ENCODE measurements at places on chromosomes 5 and 9. TPM values are rescaled to one million over a fixed set of nuclear protein-coding genes. Genes with fewer than 3 reads are reported as not detected.
A peak's percentile ranks its signal among the peaks of the same experiment; 100 is the strongest.

Gene F12
- 6.5 TPM for total RNA-seq

Gene IRX4
- not detected for total RNA-seq

Gene TEX53
- not detected for total RNA-seq

Gene DPP7
- total RNA-seq = 13.4 TPM

Gene CARTPT
- total RNA-seq = not detected

Gene BTNL8
- not detected for total RNA-seq

Gene HSD17B4
- total RNA-seq = 141 TPM

Gene TPPP
- total RNA-seq = 0.03 TPM

Gene MAP3K1
- 11.4 TPM for total RNA-seq

Gene SEMA4D
- not detected for total RNA-seq

Gene PCDHGB1
- 23.4 TPM for total RNA-seq

Gene PRR7
- 6.4 TPM for total RNA-seq

Gene WNK2
- total RNA-seq = not detected

DNA sequence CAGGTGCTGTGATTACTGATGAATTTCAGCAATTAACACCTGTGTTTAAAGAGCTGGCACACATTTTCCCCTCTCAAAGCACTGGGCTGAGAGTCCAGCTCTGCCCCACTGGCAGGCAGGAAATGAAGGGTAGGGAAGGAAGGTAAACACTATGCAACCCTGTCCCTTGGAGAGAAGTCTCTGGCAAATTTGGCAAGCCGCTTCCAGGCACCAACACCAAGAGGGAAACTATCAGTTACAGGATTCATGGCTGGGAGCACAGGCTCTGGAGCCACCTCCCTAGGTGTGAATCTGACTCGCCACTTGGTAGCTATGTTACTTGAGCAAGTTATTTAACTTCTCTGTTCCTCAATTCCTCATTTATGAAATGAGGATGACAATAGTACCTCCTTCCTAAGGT is 3.3 kb downstream of the ANKS6 start:
- H3K36me3 ChIP-seq = peaks cover 21% of the 10 kb centered on the region
- no peaks in the 10 kb centered on the region for H3K27me3 ChIP-seq
- DNase-seq = no peak
- peaks cover 26% of the 10 kb centered on the region for H3K4me1 ChIP-seq

GRCh38 chr5:117414926-117415325 is 840.3 kb upstream of the SEMA6A start:
- H3K36me3 ChIP-seq = no peaks in the 10 kb centered on the region
- H3K4me1 ChIP-seq = peaks cover 11% of the 10 kb centered on the region
- no peaks in the 10 kb centered on the region for H3K27me3 ChIP-seq
- no peak overlapping the region for H3K27ac ChIP-seq

DNA sequence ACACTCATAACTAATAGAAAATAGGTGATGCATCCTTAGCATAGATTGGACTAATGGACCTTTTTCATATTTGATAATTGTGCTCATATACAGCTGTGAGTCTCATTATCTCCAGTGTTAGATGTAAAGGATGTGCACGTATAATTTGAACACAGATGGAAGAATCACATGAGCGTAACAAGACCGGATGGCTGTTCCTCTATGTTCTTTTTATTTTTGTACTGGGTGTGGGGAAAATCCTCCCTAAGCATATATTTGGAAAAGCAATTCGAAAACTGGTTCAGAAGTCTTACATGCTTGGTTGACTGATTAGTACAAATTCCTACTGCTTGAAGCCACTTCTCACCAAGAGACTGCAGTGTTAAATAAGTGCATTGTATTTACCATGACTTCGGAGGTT is 230.2 kb downstream of the AOPEP start:
- peaks cover 6% of the 10 kb centered on the region for H3K36me3 ChIP-seq
- no peak for DNase-seq
- no peaks in the 10 kb centered on the region for H3K27me3 ChIP-seq
- peaks cover 11% of the 10 kb centered on the region for H3K4me1 ChIP-seq
- no peak overlapping the region for H3K4me3 ChIP-seq
- no peak overlapping the region for H3K27ac ChIP-seq

- no peak overlapping the region for H3K27ac ChIP-seq
- H3K4me1 ChIP-seq = no peaks in the 10 kb centered on the region
- H3K36me3 ChIP-seq = peaks cover 47% of the 10 kb centered on the region
- H3K27me3 ChIP-seq = no peaks in the 10 kb centered on the region
- no peak overlapping the region for H3K4me3 ChIP-seq
- DNase-seq = no peak
Observed at GRCh38 chr9:136916330-136917184, 28.0 kb downstream of the FBXW5 start.

- H3K4me1 ChIP-seq = no peaks in the 10 kb centered on the region
- no peak overlapping the region for H3K27ac ChIP-seq
- no peak overlapping the region for H3K4me3 ChIP-seq
- no peaks in the 10 kb centered on the region for H3K27me3 ChIP-seq
Observed at GRCh38 chr5:96187309-96188027, 225.8 kb upstream of the ELL2 start.

- H3K4me1 ChIP-seq = peaks cover 2% of the 10 kb centered on the region
- no peak overlapping the region for H3K4me3 ChIP-seq
- no peaks in the 10 kb centered on the region for H3K27me3 ChIP-seq
- no peak for DNase-seq
Observed at GRCh38 chr5:134133188-134133994, 18.9 kb downstream of the TCF7 start.

DNA sequence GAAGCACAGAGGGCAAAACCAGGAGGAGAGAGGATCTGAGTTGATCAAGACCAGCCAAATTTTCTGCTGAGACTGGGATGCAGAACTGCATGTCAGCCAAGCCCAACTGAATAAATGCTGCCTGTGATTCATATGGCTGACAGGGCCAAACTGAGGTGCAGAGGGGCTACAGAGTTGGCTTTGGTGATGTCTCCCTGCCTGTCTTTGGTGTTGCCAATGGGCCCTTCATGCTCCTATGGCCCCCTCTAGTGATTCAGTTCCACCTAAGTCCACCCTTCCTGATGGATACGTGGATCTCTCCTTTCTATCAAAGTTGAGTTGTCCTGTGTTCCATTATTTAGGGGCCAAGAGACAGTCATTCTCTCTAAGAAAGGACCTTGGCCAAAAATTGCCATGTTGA is 163.6 kb upstream of the TLE4 start:
- H3K27me3 ChIP-seq = no peaks in the 10 kb centered on the region
- no peaks in the 10 kb centered on the region for H3K36me3 ChIP-seq
- no peak overlapping the region for H3K4me3 ChIP-seq
- H3K4me1 ChIP-seq = no peaks in the 10 kb centered on the region
- DNase-seq = peak; percentile 20
- H3K27ac ChIP-seq = no peak overlapping the region

DNA sequence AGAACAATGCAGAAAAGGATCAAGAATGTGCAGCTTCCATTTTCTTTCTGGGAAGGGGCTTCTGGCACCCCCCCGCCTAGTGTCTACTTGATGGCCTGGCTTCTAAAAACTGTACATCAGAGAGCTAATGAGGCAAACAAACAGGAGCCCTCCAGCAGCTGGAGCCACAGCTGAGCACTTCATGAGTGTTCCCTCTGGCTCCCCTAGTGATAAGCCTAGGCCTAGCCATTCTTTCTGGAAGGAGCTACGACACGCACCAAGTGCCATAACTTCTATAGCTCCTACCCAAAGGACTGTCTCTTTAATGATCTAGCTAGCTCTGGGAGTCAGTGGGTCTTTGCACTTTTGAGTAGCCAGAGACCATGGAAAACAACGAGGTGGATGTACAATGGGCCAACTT is 66.1 kb downstream of the DNAH5 start:
- no peaks in the 10 kb centered on the region for H3K27me3 ChIP-seq
- H3K27ac ChIP-seq = no peak overlapping the region
- no peak for DNase-seq
- H3K36me3 ChIP-seq = no peaks in the 10 kb centered on the region
- no peaks in the 10 kb centered on the region for H3K4me1 ChIP-seq
- no peak overlapping the region for H3K4me3 ChIP-seq

GRCh38 chr9:129273136-129273895 is 95.3 kb upstream of the IER5L start:
- peaks cover 19% of the 10 kb centered on the region for H3K27me3 ChIP-seq
- no peaks in the 10 kb centered on the region for H3K4me1 ChIP-seq
- no peak overlapping the region for H3K4me3 ChIP-seq
- no peak overlapping the region for H3K27ac ChIP-seq
- no peaks in the 10 kb centered on the region for H3K36me3 ChIP-seq

DNA sequence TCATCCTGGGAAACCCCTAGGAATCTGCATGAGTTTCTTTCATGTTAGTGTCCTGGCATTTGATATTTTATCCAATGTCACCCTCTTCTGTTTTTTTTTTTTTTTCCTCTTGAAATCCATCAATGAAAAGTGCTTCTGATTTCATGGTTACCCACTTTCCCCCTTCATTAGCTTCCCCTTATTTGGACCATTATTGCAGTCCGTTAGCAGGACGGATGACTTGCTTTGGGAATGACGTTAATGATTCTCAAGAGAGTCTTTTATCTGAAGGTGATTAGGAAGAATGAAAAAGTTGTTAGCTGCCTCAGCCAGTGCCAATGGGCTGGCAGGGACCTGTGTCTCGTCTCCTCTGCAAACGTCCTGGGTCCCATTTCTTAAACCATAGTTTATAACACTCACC is 134.7 kb downstream of the SEMA6A start:
- peaks cover 46% of the 10 kb centered on the region for H3K4me1 ChIP-seq
- no peak for DNase-seq
- no peak overlapping the region for H3K4me3 ChIP-seq
- H3K27me3 ChIP-seq = no peaks in the 10 kb centered on the region

- H3K27me3 ChIP-seq = no peaks in the 10 kb centered on the region
- no peak for DNase-seq
- H3K4me1 ChIP-seq = no peaks in the 10 kb centered on the region
- no peaks in the 10 kb centered on the region for H3K36me3 ChIP-seq
- H3K4me3 ChIP-seq = no peak overlapping the region
Observed at GRCh38 chr5:38642189-38642911, 85.9 kb upstream of the LIFR start.

GRCh38 chr9:21941337-21941995 is 52.7 kb downstream of the CDKN2A start:
- no peak overlapping the region for H3K4me3 ChIP-seq
- no peaks in the 10 kb centered on the region for H3K4me1 ChIP-seq
- no peak for DNase-seq

DNA sequence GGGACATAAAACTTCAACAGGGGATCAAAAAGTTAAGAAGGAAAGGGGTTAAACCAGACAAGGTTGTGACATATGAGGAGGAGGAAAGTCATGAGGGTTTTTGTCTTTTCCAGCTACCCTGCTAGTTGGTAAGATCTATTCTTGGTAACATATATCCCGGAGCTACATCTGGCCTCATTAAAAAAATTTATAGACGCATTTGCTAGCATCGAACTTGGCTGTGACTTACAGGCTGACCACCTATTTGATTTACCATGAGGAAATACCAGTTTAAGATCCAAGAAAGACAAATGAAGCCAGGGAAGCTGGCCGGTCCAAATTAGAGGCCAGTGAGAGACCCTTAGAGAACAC is 87.6 kb upstream of the NIPAL4 start:
- H3K36me3 ChIP-seq = no peaks in the 10 kb centered on the region
- DNase-seq = no peak
- H3K4me1 ChIP-seq = no peaks in the 10 kb centered on the region
- no peak overlapping the region for H3K4me3 ChIP-seq

DNA sequence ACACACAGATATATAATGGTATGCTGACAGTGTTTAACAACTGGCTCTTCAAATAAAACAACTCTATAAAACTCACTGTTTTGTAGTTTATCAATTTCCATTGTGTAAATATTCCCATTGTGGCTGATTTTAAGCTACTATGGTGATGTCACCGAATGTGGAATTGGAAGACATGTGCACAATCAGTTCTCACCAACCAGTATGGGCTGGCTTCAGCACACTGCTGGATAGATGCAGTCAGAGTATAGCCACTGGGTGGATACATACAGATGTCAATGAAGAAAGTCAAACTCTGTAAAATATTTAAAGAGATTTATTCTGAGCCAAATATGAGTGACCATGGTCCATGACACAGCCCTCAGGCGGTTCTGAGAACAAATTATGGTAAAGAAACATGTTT is 475.9 kb upstream of the SMARCA2 start:
- H3K27ac ChIP-seq = no peak overlapping the region
- peaks cover 3% of the 10 kb centered on the region for H3K4me1 ChIP-seq
- DNase-seq = no peak
- no peak overlapping the region for H3K4me3 ChIP-seq

DNA sequence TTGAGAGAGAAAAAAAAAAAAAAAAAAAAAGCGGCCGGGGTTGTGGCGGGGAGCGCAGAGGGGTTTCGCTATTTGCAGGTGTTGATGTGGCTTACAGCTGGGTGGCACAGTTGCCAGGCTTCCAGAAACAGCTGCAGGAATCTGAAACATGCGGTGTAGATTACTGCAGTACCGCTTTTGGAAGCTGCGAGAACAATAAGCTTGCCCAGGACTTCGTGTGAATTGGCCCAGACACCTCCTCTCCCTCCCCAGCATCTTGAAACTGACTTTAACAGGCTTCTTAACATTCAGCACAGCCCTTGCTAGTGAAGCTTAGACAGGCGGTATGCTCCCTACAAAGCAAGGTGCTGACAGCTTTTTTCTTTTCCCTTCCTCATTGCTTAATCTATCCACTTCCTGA is 104.0 kb downstream of the ATP10B start:
- peaks cover 5% of the 10 kb centered on the region for H3K27me3 ChIP-seq
- H3K4me1 ChIP-seq = no peaks in the 10 kb centered on the region
- no peak overlapping the region for H3K27ac ChIP-seq
- no peaks in the 10 kb centered on the region for H3K36me3 ChIP-seq
- DNase-seq = no peak

DNA sequence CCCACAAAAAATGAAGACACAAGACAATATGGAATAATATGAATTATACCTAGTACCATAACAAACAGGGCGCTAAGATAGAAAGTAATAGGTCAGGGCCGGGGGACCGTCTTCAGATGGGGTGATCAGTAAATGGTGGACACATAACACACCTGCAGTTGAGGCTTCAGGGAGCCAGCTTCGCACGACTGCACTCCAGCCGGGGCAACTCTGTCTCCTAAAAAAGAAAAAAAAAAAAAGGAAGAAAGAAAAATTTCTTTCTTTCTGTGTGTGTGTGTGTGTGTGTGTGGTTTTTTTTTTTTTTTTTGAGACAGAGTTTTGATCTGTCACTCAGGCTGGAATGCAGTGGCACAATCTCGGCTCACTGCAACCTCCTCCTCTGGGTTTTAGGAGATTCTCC is 75.0 kb upstream of the HSPA9 start:
- H3K4me1 ChIP-seq = peaks cover 45% of the 10 kb centered on the region
- H3K4me3 ChIP-seq = no peak overlapping the region
- H3K27ac ChIP-seq = no peak overlapping the region
- no peak for DNase-seq
- H3K36me3 ChIP-seq = no peaks in the 10 kb centered on the region

DNA sequence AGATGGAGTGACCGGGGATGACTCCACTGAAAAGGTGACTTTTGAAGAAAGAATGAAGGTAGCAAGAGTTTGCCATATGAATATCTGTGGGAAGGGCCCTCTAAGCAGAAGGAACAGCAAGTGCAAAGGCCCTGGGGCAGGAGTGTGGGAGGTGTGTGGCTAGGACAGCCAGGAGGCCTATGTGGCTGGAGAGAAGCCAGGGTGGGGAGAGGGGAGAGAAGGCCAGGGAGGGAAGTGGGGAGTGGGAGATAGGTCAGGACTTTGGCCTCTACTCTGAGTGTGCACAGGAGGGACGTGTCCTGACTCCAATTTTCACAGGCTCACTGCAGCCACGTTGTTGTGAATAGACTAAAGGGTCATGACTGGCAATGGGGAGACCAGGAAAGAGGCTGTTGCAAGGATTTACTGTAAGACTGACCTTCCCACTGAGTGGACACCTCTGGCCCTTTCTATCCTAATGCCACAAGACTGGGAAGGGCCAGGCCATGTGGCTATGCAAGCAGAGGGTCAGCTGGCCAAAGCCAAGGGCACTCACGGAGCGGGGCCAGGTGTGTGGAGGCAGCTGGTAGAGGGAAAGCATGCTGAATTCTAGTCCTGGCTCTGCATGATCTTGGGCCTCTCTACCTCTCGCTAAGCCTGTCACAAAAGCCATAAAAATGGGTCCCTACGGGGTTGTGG is 172.4 kb downstream of the PAX5 start:
- H3K27ac ChIP-seq = no peak overlapping the region
- H3K4me1 ChIP-seq = no peaks in the 10 kb centered on the region
- no peaks in the 10 kb centered on the region for H3K36me3 ChIP-seq
- no peak overlapping the region for H3K4me3 ChIP-seq

Data from SJCRH30 (cell line).